ENCODE measurements at places on chromosomes 13 and 19. TPM values are rescaled to one million over a fixed set of nuclear protein-coding genes. Genes with fewer than 3 reads are reported as not detected.

Gene ZNF431
- 13.4 TPM for total RNA-seq

DNA sequence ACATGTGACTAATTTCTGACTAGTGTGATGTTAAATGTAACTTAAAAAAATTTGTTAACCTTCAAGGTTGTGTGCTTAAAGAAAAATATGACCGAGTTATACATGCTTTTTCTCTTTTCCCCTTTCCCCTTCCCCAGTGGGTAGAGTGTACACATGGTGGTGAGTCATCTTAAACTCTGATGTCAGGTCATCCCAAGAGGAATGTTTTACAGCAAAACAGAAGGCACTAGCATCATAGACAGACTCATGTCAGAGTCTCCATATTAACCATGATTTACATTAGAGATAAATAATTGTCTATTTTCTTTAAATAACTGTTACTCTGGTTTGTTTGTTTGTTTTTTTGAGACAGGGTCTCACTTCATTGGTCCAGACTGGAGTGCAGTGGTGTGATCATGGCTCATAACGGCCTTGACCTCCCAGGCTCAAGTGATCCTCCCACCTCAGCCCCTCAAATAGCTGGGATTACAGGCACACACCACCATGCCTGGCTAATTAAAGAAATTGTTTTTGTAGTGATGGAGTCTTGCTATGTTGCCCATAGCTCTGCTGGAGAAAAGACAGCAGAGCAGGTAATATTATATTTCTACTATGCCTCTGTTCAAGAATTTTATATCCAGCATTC, 160.4 kb upstream of the PCDH9 start:
- no peaks in the 10 kb centered on the region for H3K27me3 ChIP-seq
- no peaks in the 10 kb centered on the region for H3K4me1 ChIP-seq
- no peak overlapping the region for H3K4me3 ChIP-seq
- no peaks in the 10 kb centered on the region for H3K36me3 ChIP-seq
- H3K27ac ChIP-seq: no peak overlapping the region

Gene BEST2
- total RNA-seq: not detected

DNA sequence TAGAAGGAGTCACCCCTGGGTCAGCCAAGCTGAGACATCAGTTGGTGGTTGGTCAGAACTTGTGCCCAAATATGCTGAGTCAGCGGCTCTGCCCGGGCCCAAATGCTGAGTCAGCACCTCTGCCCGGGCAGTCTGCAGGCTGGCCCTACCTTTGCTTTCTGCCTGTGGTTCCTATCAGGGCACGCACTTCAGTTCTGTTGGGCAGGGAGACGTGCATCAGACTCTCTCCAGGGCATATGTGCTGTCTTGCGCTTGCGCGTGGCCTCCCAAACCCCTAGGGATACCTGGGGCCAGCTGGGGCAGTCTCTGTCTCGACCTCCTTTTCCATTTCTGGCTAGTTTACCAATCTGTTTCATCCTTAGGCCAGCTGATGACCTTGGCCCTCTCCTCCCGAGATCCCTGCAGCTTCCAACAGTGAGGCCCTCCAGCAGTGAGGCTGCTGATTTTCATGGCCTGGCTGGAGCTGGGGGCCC, 24.4 kb upstream of the LDLR start:
- H3K27me3 ChIP-seq: no peaks in the 10 kb centered on the region
- no peaks in the 10 kb centered on the region for H3K36me3 ChIP-seq
- DNase-seq: no peak

- no peak for DNase-seq
- no peaks in the 10 kb centered on the region for H3K4me1 ChIP-seq
- no peak overlapping the region for H3K4me3 ChIP-seq
- no peak overlapping the region for H3K27ac ChIP-seq
Observed at GRCh38 chr19:54029301-54029700, 34.4 kb downstream of the VSTM1 start.

GRCh38 chr19:5434970-5435641, 20.1 kb upstream of the ZNRF4 start:
- no peak for DNase-seq
- H3K4me3 ChIP-seq: no peak overlapping the region
- no peaks in the 10 kb centered on the region for H3K4me1 ChIP-seq

DNA sequence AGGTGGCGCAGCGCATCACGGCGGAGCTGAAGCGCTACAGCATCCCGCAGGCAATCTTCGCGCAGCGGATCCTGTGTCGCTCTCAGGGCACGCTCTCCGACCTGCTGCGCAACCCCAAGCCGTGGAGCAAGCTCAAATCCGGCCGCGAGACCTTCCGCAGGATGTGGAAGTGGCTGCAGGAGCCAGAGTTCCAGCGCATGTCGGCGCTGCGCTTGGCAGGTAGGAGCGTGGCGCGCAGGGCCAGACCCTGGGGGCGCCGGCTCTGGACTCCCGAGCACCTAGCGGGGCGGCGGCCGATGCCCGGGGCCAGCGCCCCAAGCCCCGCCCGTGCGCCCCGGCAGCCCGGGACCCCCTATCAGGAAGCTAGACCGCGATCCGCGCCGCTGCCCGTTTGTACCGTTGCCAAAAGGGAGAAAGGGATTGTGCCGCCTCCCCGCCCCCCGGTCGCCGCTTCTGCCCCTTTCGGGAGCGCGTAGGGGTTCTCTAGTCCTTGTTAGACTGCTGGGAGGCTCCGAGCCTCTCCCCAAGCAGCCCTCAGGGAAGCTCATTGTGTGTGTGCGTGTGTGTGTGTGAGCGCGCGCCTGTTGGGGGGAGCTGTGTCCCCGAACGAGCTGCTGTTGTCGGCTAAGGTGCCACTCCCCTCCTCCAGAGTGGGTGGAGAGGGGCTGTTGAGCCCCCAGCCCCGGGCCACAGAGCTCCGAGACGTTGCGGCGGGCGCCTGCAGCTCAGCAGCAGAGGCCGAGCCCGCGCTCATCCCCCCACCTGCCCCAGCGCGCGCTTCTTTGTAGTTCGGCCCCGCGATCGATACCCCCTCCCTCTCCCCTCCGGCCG, 1.5 kb downstream of the ONECUT3 start:
- H3K27ac ChIP-seq: no peak overlapping the region
- DNase-seq: no peak
- no peak overlapping the region for H3K4me3 ChIP-seq
- H3K27me3 ChIP-seq: no peaks in the 10 kb centered on the region
